ENCODE measurements at places on chromosomes 2 and 18. TPM values are rescaled to one million over a fixed set of nuclear protein-coding genes. Genes with fewer than 3 reads are reported as not detected.

Gene CCL20
- total RNA-seq: not detected

Gene SPATA3
- total RNA-seq: not detected

Gene DOK1
- total RNA-seq: 58.1 TPM

Gene TGFA
- 0.91 TPM for total RNA-seq

Gene RRM2
- 20.0 TPM for total RNA-seq

Gene PARD6G
- total RNA-seq: 1.6 TPM

Gene CARF
- total RNA-seq: 15.5 TPM

Gene WDR35
- total RNA-seq: 23.0 TPM

Gene HOXD8
- total RNA-seq: 10.2 TPM

Gene SCYGR4
- 0.11 TPM for total RNA-seq

Gene SLC9A4
- total RNA-seq: not detected

Gene CHRND
- total RNA-seq: not detected

Gene SAG
- not detected for total RNA-seq

Gene ABCB11
- total RNA-seq: not detected

Gene VAMP8
- total RNA-seq: 9.9 TPM

Gene IL1B
- total RNA-seq: not detected

Gene VWA3B
- total RNA-seq: not detected

Gene SERPINB3
- not detected for total RNA-seq

Gene GAL3ST2
- 0.26 TPM for total RNA-seq

Gene HAAO
- 7.1 TPM for total RNA-seq

Gene UPP2
- 0.13 TPM for total RNA-seq

Gene DPP4
- 81.0 TPM for total RNA-seq

Gene EGR4
- not detected for total RNA-seq

Data from articular chondrocyte of knee joint (primary cell).